PC-3 (cell line): ENCODE measurements at places on chromosomes 2 and 18.

DNA sequence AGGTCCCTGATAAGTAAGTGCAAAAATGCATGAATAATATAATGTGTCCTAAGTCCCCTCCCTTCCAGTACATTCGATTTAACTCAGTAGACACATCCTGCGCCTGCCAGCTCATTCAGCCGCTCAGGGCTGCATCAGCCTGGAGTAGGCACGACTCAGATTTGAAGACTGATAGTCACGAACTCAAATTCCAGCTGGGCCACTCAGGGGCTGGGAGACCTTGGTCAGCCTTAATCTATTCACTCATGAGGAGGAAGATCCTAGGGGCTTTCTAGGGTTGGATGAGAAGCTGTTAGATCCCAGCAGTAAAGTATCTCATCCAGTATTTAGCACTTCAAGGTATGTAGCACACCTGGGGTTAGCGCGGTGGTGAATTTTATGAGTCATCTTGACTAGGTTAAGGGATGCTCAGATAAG is 98.9 kb upstream of the ODC1 start:
- peak; percentile 89 for DNase-seq

GRCh38 chr18:7567474-7568425 is 634 bp downstream of the PTPRM start:
- DNase-seq = peak; percentile 51

- no peak for DNase-seq
These were observed 3.2 kb upstream of the MREG start for GRCh38 chr2:216016581-216016980.

DNA sequence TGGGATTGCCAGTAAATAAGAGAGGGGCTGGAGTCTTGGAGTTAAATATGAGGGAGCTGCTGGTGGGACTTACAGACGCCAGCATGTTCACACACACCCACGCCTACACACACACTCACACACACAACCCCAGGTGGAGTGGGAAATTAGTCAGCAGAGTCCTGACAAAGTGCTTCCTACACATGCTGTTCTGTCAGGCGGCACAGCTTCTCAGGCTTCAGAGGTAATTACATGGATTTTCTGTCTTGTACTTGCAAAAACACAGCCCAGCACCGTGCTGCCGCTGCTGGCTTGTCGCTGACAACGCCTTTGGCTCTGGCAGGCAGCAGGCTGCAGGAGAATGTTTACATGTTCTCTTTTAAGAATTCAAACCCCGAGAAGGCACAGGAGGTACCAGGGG is 1186.3 kb upstream of the CELF4 start:
- no peak for DNase-seq

DNA sequence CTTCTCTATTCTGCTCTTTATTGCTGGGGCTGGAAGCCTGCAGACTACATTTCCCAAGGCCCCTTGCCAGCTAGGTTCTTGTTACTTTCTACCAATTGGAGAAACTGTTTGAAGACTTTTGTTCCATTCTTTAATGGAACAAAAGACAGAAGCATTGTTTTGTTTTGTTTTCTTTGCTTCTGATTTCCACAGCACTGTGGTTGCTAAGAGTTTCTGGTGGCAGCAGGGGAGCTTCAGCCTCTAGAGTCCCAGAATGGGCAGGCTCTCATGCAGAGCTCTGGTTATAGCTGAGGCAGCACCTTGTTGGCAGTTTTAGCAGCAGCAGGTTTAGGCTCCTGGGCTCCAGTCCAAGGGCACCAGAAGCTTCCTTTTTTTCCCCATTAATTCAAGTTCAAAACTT is 234.3 kb downstream of the ETAA1 start:
- DNase-seq = no peak

DNA sequence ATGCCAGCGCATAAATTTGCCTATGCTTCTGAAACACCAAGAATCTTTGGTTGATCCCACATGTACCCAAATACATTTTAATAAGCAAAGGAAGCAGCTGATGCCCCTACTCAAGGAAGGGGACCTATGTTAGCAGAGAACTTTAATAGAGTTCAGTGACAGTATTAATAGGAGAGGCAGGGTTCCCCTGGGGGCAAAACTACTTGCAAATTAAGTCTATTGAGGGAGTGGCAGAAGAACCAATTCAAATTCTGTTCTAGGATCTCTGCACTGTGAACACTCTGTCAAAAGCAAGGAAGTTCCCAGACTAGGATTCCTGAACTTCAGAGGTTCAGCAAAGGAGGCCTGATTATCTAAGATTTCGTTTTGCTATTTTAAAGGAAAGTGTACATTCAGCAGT is 47.5 kb downstream of the EPB41L3 start:
- DNase-seq = no peak

DNA sequence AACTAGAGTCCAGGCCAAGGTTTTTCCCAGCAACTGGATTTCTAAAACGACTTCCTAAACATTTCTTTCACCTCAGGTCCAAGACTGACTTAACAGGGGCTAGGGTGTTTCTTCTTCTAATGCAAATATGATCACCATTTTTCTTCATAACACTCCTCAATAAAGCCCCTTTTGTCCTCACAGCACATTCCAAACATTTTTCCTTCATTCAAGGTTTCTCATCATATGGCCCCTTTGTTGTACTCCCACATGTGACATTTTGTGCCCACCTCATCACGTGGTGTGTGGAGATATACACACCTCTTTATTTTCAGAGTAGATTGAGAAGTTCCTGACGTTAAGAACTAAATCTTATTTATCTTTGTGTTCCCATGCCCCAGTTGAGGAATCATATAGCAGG is 3.9 kb upstream of the CDH7 start:
- no peak for DNase-seq

DNA sequence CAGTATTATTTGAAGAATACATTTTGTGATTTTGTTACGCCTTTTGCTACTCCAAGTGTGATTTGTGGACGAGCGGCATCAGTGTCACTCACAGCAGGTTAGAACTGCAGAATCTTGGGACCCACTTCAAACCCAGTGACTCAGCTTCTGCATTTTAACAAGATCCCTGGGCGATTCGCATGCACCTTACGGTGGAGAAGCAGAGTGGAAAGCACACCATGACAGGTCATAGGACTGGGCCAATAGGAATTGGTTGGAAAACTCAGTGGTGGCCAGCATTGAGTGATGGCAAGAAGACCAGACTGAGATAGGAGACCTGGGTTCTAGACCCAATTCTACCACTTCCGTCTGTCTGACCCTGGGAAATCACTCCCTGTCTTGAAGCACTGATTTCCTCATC is 26.3 kb downstream of the CTLA4 start:
- no peak for DNase-seq

DNA sequence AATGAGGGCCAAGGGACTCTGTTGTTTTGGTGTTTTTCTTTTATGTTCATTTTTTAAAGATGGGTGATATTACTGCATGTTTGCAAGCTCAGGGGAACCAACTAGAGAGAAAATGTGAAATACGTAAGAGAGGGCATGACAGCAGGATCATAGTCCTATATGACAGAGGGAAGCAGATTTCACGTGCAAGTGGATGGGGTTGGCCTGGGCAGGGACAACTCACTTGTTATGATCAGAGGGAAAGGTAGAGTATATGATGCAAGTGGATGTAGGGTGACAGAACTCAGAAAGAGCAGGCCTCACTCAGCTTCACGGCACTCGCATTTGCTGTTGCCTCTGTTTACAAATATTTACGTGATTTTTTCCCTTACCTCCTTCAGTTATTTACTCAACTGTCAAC is 67.0 kb downstream of the OLA1 start:
- no peak for DNase-seq
